ENCODE measurements at places on chromosomes 3 and 15. TPM values are rescaled to one million over a fixed set of nuclear protein-coding genes. Genes with fewer than 3 reads are reported as not detected.

DNA sequence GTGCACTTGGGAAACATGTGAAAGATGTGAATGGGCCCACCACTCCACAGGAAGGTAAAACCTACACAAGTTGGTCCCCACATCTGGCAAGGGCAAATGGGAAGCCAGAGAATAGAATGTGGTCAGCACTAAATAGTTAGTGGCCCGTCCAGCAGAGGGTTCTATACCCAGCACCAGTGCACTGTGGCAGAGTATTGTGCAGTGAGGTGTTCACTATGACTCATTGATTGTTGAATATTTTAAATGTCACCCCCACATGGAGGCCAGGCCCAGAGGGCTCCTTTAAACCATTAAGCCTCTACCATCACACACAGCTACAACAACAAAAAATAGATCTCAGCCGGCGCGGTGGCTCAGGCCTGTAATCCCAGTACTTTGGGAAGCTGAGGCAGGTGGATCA is 11.7 kb downstream of the FRMD5 start:
- DNase-seq: no peak

- DNase-seq: no peak
Measured at GRCh38 chr3:195040773-195041520, 230.0 kb downstream of the XXYLT1 start.

- DNase-seq: no peak
Measured at GRCh38 chr15:94269954-94270353, 38.6 kb downstream of the MCTP2 start.

DNA sequence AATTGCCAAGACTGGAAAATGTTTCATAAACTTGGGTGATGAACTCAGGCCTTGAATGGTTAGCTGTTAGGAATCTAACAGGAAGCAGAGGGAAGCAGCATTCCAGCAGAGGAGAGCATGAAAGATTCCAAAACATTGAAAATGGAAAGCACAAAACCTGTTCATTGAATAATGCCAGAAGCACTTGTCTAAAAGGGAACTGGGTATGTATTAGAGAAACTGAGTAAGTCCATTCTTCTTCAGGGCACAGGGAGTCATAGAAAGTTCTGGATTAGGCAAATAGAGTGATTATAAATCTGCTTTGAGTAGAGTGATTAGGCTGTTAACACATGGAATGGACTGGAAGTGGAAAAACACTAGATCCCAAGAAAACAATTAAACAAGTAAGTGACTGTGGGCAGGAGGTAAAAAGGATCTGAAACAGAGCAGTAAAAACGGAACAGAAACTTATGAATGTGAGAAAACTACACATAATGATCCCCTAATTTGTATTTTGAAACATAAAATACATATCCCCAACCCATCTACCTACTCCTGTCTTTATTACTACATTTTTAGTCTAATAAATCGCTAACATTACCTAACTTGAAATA is 343.4 kb downstream of the TBC1D5 start:
- DNase-seq: no peak

- no peak for DNase-seq
Measured at GRCh38 chr15:87577336-87577735, 679.2 kb downstream of the NTRK3 start.

GRCh38 chr15:40192942-40193341 is 32.1 kb downstream of the BUB1B start:
- no peak for DNase-seq

GRCh38 chr3:46541835-46542234 is 24.3 kb downstream of the LRRC2 start:
- no peak for DNase-seq

DNA sequence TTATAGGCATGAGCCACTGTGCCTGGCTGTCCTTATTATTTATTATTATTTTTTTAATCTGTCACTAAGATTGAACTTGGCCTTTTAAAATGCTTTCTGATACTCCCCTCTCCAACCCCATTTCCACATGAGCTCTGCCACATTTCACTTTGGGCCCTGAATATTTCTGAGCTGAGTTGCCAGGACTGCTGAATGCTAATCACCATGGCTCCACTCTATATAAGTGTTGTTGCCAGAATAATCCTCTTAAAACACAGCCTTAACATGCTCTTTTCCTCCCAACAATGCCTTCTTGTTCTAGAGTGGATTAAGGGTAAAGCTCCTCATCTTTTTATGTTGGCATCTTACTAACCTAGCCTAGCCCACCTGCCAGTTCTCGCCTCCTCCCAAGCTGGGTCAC is 124.4 kb downstream of the PDZRN3 start:
- DNase-seq: no peak

DNA sequence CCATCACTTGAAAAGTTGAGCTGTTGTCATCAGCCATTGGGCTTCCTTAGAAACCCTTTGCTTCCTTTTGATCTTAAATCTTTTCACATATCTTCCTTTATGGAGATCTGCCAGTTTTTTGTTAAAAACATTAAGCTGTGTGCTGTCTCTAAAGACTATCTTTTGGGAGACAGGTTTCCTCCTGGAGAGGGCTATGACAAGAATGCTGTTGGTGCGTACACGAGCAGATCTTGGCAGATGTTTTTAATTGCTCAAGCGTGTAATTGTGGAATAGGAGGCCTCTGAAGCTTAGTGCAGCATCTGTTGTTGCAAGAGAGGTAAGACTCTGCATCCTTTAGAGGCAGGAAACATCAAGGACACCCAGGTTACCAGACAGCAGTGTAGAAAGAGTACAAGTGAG is 56.8 kb downstream of the PHLDB2 start:
- DNase-seq: no peak

- DNase-seq: no peak
Measured at GRCh38 chr3:82562896-82563295, 801.5 kb upstream of the GBE1 start.

DNA sequence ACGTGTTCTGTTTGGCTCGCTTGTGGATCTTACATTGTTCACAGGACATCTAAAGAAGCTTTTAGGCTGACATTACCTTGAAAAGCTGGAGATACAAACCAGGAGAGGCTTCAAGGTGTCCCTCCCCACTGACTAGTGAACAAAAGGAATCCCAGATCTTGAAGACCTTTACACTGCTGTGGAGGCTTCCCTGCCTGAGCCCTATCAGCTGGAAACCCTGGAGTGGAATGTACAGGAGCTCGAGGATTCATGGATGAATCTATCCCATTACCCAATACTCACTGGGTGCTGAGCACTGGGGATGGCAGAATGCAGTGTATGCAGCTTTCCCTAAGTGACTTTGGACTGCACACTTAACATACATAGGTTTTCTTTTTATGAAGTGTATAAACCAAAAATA is 82.3 kb upstream of the MFGE8 start:
- DNase-seq: no peak

DNA sequence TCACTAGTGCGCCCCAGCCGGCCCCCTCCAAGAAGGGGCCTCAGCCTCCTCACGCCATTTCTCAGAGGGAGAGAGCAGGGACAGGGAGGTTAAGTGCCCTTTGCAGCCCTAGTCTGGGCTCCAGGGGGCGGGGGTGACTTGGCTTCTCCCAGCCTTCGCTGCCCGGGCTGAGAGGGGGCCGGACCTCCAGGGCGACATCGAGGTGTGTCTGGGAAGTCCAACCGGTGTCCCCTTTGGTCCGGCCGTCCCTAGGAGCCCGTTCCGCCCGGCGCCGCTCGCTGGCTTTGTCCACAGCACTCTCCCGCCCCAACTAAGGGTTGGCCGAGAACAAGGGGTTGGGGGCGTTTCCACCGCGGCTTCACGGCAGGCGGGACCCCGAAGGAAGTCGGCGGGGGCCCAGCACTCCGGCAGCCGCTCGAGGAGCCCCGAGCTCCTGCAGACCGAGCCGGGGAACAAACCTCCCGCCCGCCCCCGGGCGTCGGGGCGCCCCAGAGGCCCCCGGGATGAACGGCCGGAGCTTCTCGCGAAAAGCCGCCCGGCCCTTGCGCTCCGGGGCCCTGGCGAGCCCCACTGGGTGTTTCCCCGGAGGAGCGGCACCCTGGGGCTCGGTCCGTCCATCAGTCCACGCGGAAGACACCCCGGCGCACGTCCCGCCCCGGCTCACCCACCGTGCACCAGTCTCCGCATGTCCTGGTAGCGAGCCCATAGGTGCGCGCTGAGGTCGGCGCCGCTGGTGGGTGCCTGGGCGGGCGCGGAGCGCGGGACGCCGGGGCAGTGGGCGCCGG is 627 bp downstream of the NT5DC2 start:
- peak; percentile 37 for DNase-seq

- no peak for DNase-seq
Measured at GRCh38 chr15:89028036-89028435, 60.2 kb upstream of the ABHD2 start.

GRCh38 chr3:39146083-39146501 is 7.3 kb downstream of the CSRNP1 start:
- DNase-seq: no peak

GRCh38 chr15:47817969-47818548 is 100.8 kb downstream of the SEMA6D start:
- DNase-seq: no peak

- DNase-seq: no peak
Measured at GRCh38 chr15:38196076-38196475, 56.6 kb upstream of the SPRED1 start.

- no peak for DNase-seq
Measured at GRCh38 chr3:49484471-49484870, 14.4 kb downstream of the DAG1 start.

- DNase-seq: no peak
Measured at GRCh38 chr15:76366714-76367113, 30.1 kb downstream of the ISL2 start.

DNA sequence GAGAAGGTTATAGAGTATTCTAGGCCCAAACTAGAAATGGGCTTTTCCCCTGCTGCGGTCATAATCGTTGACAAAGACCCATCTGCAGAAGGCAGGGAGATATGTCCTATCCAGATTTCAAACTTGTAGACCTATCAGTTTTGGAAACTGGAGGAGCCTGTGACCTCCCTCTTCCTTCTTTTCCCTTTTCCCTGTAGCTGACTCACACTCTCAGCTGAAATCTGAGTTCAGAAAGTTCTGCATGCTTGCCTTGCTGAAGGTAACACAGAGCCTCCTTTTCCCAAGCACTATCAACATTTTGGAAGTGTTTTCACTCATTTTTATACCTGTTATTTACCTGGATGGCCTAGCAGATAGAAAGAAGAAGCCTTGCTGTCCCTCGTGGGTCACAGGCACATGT is 59.1 kb upstream of the PSMD6 start:
- DNase-seq: no peak

- no peak for DNase-seq
Measured at GRCh38 chr3:147397875-147398812, 8.2 kb downstream of the ZIC4 start.

- no peak for DNase-seq
Measured at GRCh38 chr3:63146154-63146553, 132.0 kb upstream of the SYNPR start.

- DNase-seq: peak; percentile 55
Measured at GRCh38 chr3:139136469-139137202, 91.9 kb upstream of the PRR23C start.

DNA sequence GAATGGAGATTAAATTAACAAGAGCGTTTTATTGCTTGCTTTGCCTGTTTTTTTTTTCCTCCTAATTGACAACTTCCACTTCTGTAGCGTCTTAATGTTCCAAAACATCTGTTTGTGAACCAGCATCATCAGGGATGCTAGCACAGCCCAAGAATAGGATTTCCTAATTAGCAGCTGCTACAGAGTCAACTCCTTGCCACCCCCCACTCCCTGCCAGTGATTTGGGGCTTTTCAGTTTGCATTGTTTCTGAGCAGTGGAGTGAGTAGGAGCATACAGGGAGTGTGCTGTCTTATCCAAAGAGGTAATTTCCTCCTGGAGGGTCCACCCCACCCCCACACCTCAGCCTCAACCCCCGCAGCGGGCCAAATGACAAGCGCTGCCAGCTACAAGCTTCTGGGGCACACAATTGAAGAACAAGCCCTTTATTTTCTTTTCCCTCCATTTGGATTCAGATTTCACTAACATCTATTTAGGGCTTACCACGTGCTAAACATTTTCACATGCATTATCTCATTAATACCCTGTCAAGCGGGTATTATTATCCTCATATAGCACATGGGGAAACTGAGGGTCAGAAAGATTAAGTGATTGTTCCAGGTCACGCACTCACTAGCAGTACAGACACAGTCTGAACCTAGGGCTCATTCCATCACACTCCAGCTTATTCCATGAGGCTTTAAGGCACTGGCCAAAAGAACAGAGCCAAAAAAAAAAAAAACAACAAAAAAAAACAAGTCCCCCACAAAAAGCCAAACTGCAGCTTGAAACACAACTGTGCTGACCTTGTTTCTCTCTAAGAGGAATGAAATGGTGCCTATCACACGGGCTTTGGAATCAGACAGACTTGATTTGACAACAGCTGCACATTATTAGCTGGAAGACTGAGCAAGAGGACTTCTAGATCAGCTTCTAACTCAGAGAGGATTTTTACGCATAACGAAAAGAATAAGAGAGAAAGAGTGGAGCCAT is 16.4 kb downstream of the HEG1 start:
- peak; percentile 56 for DNase-seq

GRCh38 chr3:184457329-184457728 is 77.5 kb downstream of the CHRD start:
- no peak for DNase-seq

The MYH15 gene
- polyA plus RNA-seq: 0.27 TPM

The DNAH12 gene
- polyA plus RNA-seq: 1.6 TPM

The ST8SIA2 gene
- polyA plus RNA-seq: 5.8 TPM

The RAB6B gene
- polyA plus RNA-seq: 17.0 TPM

The EXD1 gene
- not detected for polyA plus RNA-seq

The CIDEC gene
- 0.19 TPM for polyA plus RNA-seq

The ADIPOQ gene
- 0.03 TPM for polyA plus RNA-seq

The CPNE9 gene
- polyA plus RNA-seq: 0.27 TPM

The EPHB3 gene
- 25.4 TPM for polyA plus RNA-seq

The SLCO3A1 gene
- polyA plus RNA-seq: 11.8 TPM

The GPR176 gene
- polyA plus RNA-seq: 14.9 TPM

The PRSS50 gene
- 2.6 TPM for polyA plus RNA-seq

The XCR1 gene
- polyA plus RNA-seq: 0.14 TPM

Data from renal pelvis (tissue), 12 donors.